Retina (tissue), 1 donor: ENCODE measurements at places on chromosomes 11 and 22.

- DNase-seq = no peak
Measured at GRCh38 chr11:116219171-116219635, 553.6 kb downstream of the BUD13 start.

DNA sequence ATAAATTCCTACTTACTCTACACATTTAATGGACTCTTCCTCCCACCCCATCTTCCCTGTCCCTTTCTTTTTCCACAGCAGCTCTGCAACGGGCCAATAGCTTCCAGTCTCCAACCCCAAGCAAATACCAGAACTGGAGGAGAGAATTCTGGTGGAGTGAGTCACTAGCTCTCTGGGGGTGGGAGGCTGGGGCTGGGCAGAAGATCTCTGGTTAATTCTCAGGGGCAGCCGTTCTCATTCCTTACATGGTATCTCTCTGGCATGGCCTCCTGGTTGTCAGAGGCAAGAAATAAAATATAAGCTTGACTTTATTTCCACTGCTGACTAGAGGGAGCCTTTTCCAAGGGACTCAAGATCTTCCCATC is 90.4 kb upstream of the PARVA start:
- DNase-seq = no peak

- no peak for DNase-seq
Measured at GRCh38 chr22:42883121-42883520, 26.0 kb upstream of the ARFGAP3 start.

GRCh38 chr11:1451781-1452470 is 34.7 kb downstream of the MOB2 start:
- DNase-seq = no peak

DNA sequence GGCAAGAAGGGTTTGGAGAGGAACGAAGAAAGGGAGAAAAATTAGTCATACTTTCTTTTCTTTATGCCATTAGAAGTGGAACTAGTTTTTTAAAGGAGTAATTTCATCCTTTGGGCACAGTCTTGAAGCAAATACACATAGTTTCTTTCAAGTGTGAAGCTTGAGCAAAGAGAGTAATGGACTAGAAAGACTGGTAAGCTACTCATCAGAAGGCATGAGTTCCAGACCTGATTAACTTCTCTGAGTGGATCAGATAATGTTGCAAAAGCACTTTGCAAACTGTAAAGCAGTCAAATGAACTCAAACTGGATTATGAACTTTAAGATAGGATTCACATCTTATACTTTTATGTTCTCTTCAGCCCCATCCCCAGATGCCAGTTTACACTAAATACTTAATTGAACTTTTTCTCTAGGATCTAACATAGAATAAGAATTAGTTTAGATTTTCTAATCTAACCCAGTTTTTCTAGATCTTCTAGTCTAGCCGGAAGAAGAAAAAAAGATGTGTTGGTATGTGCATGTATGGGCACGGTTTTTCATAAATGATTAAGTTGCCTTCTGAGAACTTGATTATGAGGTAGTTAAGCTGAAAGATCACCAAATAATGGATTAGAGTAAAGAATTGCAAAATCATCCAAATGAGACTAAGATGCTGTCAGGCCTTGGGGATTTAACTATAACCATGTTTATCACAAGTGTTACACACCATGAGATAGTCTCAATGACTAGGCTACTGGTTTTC is 2.5 kb downstream of the DDIAS start:
- no peak for DNase-seq
